ENCODE measurements at places on chromosomes 13 and 19.

GRCh38 chr13:50073340-50073739, 58.1 kb downstream of the KCNRG start:
- DNase-seq: no peak

- DNase-seq: no peak
Measured at GRCh38 chr13:92514420-92515125, 712.0 kb upstream of the GPC6 start.

DNA sequence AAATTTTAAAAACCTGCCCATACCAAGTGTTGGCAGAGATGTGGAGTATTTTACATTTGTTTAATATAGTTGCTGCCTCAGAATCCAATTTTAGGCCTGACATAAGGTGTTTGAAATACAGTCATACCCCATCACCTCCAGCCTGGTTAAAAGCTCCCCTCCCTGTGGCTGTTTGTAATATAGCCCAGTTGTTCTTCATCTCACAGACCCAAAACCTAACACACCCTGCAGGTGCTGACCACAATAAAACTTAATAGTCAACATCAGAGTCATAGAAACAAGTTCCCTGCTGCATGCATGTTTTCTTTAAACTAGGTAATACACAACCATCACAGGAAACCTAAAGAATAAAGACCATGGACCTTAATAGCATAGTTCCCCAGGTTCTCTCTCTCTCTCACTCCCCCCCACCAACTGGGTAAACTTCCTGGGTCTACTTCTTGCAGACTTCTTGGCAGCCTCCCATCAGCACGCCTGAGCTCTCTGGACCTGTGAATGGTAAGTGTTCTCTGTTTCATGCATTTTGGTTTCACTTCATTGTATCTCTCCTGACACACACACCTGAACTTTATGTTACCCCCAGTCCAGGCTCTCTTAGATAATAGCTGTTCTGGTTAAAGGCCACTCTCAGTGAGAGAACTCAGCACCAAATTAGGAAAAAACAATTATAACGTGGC, 1369.9 kb downstream of the EFNB2 start:
- DNase-seq: peak; percentile 1

DNA sequence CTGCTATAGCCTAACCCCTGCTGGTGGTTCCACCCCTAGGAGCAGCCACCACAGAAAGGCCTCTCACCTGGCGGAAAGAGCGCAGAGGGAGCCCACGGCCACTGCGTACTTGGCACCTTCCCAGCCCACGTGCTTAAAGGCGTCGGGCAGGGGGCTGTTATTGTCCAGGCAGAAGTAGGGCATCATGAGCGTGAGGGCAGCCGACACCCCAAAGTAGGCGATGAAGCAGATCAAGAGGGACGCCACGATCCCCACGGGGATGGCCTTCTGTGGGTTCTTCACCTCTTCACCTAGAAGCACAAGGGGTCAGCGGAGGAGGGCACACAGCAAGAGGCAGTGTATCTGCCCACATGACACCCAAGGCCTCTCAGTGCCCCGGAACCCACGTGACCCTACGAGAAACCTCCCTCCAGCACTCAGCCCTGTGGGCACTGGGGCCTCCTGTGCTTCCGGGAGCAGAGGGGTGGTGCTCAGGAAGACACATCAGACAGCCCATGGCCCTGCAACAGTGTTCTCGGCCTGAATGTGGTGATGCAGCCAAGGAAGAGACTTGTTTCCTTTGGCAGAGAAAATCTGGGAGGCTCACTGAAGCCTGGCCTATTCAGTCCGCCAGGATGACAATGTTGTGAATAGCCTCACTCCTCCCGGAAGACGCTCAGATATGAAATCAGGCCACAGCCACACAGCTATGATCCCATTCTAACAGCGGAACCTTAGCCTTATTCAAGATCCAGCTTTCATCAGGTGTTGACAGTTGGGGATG, 72.1 kb downstream of the SLC7A1 start:
- no peak for DNase-seq

DNA sequence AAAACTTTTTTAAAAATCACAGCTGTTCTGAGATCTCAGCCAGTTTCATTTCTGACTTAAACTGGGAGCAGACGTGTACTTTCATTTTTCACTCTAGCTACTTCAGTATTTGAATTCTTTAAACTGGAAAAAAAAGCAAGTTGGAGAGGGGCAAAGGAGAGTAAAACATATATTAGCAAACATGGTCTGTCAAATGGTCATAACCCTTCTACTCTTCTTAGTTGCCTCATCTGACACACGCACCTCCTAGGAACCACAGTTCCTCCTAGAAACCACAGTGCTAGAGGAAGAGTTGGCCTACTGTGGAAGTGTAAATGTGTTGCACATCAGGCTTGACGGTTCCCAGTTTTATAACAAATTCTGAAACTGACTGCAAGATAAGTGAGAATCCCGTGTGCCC, 47.2 kb downstream of the TM9SF2 start:
- DNase-seq: no peak

DNA sequence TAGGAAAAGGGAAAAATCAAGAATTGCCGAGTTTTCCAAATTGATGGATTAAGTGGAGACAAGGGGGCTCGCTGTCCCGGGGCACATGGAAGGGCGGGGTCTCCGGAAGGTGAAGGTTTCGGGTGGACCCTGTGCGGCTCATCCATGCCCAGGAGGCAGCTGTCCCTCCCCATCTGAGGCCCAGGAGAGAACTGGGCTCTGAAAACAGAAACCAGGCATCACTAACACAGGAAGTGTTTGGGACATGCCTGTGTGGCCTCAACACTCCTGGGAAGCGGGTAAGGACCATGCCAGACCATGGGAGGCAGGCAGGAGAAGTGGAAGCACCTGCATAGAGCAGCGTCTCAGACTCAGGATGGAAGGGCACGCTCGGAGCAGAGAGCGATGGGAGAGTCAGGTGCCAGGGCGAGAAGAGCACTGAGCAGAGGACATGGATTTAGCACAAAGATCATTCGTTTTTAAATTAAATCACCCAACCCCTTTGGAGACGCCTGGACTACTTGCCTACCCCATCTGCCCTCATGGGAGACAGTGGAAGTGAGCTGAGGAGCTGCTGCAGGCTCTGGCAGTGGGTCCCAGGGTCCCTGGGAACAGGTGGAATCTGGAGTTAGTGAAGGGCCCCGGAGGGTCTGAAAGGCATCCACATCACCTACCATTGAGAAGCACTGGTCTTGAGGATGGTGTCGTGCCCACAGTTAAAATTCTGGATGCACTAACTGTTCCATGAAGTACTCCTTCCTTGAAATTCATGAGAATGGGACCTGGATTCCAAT, 183.2 kb upstream of the SOX1 start:
- DNase-seq: no peak

DNA sequence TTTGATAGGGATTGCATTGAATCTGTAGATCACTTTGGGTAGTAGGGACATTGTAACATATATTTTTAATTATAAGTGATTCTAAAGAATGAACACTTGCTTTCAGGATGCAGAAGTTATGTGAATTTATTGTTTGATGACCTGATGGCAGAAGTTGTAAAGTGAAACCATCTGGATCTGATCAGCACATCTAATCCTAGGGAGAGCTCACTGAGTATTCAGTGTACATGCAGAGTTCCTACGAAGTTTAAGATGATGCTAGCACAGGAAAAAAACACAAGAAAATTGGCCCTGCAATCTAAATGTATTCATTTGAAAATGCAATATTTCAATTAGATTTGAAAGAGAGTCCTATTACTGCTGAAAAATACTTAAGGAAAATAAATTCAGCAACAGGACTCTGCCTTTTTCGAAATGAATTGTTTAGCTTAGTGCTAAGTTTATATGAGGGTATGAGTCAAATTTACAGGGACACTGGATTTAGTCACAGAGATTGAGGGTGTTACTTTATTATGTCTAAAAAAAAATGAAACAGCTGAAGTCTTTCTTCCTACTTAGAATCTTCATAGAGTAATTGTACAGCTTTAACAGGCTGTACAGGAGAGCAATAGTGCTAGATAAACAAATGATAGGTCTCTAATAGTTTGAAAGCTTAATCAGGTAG, 385.7 kb downstream of the DCT start:
- DNase-seq: no peak

GRCh38 chr13:53683608-53684007, 655.0 kb downstream of the OLFM4 start:
- DNase-seq: no peak

DNA sequence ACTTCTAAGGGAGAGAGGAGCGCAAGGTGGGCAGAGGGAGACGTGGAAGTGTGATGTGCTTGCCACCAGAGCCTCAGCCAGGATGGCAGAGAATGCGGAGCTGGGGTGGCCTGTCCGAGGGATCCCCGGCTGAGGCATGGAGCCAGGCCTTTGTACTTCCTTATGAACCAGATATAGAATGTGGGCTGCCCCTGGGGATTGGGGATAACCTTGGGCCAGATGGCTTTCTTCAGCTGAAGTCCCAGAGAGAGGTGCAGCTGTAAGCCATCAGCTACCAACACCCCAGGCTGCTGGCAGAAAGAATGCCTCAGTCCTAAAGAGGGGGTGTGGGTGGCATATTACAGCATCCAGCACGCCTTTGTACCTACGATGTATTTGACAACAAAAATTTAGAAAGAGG, 25.5 kb upstream of the FBXO17 start:
- no peak for DNase-seq

- DNase-seq: no peak
Measured at GRCh38 chr13:74479124-74479523, 344.9 kb upstream of the KLF12 start.

GRCh38 chr19:11639245-11639601, 41.9 kb downstream of the ZNF627 start:
- no peak for DNase-seq

DNA sequence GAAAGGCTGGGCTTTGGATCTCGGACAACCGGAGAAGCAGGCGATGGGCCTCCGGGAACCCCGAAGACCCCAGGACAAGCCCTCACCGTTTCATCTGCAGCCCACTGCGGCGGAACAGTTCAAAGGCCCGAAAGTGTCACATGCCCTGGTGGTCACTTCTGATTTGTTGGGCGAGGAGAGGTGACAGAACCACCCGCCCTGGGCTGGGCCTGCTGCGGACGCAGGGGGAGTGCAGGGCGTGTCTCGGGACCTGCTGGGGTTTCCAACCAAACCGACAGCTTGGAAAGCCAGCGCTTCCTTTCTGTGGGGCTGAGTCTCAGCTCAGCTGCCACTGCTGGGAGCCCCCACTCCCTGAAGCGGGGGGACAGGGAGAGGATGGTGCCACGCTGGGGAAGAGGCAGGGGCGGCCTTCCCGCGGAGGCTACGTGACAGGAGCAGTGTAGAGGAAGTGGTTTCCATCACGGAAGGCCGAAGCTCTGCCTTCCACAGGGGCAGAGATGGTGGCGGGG, 22.8 kb upstream of the ZBTB7A start:
- DNase-seq: peak; percentile 87

DNA sequence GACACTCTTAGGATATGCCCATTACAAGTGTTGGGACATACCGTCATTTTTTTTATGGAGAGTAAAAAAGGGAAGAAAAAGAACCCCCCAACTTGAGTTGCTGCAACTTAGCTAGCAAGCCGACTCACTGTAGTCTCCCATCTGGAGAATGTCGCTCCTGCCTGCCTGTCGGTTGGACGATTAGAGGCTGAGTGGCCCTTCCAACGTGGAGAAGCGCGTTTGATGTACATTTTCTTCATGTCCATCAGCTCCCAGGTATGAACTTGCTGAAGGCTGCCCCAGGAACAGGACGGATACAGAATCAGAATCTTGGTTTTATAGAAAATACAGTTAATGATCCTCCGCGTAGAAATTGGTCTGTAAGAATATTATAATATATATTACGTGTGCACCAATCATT, 189.0 kb upstream of the SOX1 start:
- DNase-seq: no peak

DNA sequence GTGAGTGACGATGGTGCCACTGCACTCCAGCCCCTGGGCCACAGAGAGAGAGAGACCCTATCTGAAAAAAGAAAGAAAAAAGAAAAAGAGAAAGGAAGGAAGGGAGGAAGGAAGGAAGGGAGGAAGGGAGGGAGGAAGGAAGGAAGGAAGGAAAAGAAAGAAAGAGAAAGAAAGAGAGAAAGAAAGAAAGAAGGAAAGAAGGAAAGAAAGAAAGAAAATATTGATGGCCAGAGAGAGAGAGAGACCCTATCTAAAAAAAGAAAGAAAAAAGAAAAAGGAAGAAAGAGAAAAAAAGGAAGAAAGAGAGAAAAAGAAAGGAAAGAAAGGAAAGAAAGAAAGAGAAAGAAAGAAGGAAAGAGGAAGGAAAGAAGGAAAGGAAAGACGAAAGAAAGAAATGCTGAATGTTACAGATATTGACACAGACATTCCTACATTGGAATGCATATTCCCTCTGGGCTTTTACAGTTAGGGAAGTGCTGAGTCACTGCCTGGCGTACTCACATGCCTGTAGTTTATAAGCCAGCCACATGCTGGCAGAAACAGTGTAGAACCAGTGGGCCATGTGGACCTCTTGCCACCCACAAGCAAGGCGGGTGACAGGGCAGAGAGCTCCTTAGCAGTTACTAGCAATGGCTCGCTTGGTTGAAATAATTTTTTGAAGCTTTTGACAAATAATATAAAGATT, 34.6 kb upstream of the SLC46A3 start:
- no peak for DNase-seq

DNA sequence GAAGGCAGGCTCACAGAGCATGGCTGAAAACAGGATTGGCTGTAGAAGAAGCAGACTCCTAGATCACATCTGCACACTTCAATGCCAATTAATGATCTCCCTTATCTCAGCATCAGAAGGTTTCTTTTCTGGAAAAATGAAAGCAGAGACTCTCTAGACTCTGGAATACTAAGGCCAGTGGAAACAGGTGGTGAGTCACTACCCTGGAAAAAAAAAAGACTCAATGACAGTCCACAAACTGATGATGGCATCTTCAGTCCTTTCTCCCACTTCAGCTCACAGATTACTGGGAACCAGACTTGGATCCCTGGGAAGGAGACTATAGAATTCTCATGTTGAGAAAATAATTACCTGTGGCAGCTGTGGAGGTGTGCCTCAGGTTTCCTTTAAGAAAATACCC, 47.5 kb upstream of the MBNL2 start:
- no peak for DNase-seq
